C1 segment of cervical spinal cord (tissue), 14 donors: ENCODE measurements at places on chromosomes 11 and 22.

DNA sequence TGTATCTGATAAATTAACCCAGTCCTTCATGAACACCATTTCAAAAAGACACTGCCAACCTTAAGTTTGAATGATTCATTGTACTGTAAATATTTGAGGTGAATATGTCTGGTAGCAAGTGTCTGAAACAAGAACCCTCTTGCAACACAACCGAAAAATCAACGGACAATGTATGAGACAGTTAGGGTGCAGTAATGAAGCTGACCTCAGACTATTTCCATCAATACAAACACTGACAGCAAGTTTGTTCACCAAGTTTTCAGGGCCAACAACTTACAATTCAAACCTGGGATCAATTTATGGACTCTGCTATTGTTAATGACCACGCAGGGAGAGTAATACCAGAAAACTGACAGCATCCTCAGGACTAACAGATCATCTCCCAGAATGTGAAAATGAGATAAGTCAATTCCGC, 126.3 kb downstream of the CADM1 start:
- DNase-seq = no peak

DNA sequence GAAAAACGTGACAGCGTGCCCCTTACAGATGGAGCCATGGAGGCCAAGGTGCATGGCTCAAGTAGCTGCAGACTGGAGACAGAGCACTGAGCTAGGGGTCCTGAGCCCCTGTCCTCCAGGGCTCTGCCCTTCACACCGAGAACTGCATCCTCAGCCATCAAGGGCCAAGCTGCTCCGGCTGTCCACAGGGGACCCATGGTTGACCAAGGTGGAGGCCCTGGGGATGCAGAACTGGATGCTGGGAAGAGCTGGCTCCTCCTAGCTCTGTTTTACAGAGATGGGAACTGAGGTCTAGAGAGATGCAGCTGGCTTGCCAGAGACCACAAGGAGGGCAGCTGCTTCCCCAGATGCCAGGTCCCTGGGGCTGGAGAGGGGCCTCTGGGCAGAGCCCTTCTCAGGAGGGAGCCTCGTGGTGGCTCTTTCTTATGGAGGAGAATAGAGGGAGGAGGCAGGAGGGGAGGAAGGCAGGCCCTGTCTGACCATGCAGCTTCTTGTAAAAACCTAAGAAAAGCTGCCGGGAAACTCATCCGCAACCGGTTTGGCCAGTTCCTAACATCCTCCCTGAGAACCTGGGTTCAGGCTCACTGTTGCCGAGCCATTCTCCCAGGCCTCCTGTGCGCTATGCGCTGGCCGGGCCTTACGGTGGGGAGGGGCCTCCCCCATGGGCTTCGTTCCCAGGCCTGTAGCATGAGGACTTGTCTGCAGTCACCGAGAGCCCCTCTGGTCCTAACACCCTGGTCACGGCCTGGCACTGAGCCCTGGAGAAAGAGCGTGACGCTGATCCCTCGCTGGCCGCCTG, 80.6 kb downstream of the WNT7B start:
- DNase-seq = no peak

DNA sequence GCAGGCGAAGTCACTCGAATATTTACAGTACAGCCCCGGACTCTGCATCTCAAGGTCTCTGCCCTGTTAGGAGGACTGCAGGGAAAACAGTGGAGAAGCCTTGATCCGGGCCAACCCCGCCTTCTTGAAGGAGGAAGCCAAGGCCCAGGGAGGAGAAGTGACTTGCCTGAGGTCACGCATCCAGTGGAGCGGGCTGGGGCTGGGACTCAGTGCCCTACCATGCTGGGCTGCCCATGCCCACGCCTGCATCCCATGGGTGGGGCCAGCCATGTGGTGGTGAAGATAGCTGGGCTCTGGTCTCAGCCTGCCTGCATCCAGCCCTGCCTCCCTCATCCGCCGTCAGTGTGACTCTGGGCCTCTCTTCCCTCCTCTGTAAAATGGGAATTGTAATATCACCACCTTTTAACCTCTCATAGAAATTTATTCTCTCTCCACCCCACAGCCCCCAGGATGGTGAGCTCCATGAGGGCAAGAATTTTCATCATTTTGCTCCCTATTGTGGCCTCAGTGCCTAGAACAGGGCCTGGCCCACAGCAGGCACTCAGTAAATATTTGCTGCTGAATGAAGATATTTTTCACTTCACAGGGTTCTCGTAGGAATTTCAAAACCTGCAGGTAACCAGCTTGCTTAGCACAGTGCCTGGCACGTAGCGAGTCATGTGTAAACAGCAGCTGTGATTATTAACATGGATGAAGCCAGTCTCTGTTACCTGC, 57.3 kb downstream of the OTOG start:
- DNase-seq = no peak

DNA sequence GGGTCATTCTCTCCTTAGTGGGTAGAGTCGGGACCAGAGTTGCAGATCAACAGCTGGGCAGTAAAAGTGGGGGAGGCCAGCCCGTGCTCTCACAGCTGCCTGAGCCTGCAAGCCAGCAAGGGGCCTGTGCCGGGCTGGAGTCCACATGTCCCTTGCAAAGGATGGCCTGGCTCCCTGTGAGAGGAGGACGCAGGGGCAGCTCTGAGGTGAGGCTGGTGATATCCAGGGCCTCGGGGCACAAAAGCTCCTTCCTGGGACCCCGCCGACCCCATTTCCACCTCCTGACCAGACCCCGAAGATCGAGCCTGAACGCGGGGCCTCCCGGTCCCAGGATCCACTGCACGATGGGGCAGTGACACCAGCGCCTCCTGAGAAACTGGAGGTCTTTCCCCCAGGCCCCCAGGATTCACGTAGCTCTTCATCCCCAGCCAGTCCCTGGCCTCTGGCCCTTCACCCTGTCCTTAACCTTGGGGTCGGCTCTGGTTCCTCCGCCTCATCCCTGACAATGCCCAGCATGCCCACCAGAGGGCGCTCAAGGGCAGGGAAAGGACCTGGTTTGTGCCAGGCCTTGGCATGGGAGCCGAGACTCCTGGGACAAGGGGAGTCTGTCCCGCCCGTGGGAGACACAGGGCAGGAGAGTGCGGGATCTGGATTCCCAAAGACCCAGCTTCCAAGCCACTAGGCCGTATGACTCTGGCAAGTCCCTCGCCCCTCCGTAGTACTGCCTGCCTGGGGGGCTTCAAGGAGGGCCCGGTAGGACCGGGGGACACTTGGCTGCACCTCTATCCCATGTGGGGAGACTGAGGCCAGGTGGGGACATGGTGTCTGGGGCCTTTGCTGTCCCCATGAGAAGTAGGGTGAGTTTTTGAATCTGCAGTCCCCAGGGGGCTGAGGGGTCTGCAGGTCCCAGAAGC, 17.8 kb upstream of the WNT7B start:
- DNase-seq = peak; percentile 63

GRCh38 chr22:45548991-45549761, 46.5 kb downstream of the FBLN1 start:
- DNase-seq = no peak

- DNase-seq = no peak
Measured at GRCh38 chr22:42291287-42291686, 20.8 kb upstream of the TCF20 start.

GRCh38 chr22:46445771-46446420, 91.5 kb downstream of the CELSR1 start:
- DNase-seq = no peak

GRCh38 chr22:17570851-17571631, 7.7 kb downstream of the SLC25A18 start:
- DNase-seq = peak; percentile 75

GRCh38 chr11:69113646-69114340, 41.9 kb upstream of the SMIM38 start:
- DNase-seq = no peak

DNA sequence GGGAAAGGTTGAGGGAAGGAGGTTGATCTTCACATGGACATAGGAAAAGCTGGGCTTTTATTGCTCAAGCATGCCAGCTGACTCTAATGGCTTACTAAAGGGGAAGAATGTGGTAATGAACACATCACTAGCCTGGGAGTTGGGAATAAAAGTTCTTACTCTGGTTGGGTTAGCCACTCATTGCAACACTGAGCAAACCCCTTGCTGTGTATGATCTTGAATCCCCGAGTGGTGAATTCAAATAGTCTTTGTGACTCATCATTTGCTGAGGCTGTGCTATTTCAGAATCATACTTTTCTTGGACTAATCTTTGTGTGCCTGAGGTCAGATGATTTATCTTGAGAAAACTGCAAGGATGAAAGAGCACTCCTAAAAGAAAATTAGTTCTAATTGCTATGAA, 304.1 kb upstream of the ANO5 start:
- DNase-seq = no peak

GRCh38 chr11:72237112-72237931, 6.7 kb downstream of the PHOX2A start:
- no peak for DNase-seq

- no peak for DNase-seq
Measured at GRCh38 chr11:3178349-3178748, 13.2 kb upstream of the OSBPL5 start.

GRCh38 chr11:128226106-128226716, 361.1 kb downstream of the ETS1 start:
- no peak for DNase-seq

DNA sequence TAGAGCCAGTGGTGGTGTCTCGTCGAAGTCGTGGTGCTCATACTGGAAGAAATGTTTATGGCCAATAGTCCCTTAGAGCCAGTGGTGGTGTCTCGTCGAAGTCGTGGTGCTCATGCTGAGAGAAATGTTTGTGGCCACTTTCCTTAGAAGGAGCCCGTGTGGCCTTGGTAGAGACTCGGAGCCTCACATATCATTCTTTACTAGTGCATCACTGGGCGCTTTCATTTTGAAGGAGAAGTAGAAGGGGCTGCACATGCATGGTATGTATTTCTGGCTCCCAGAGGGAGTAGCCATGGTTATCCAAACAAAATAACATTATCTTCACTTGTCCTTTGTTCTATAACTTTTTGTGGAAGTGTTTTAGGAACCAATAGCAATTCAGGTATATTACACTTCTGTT, 69.5 kb downstream of the JAM3 start:
- no peak for DNase-seq
